ENCODE measurements at places on chromosomes 6 and 20.

DNA sequence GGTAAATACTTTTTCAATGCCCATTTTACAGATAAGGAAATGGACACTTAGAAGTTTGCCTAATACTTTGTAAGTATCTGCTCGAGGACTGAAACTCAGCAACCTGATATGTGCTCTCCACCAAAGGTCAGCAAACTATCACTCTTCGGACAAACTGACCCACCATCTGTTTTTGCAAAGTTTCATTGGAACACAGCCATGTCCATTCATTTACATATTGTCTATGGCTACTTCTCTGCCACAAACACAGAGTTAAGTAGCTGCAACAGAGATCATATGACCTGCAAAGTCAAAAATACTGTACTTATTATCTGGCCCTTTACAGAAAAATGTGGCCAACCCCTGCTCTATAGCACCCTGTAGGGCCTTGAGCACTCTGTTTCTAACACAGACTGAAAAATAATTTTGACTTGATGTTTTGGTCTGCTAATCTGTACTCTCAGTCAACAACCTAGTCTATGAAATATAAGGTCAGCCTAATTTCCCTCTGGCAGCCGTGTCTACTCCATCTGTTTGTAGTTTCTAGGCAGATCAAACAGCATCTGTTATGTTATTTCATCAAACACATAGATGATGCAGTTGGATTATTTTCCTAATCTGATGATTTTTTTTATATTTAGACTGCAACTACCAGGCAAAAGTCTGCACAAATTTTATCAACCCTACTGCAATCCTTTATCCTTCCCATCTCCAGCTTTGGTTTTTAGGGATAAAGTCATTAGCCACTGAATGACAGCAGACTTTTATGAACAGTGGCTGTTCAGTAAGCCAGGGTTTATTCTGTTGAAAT lies 41.4 kb upstream of the BEND6 start:
- no peak for DNase-seq

DNA sequence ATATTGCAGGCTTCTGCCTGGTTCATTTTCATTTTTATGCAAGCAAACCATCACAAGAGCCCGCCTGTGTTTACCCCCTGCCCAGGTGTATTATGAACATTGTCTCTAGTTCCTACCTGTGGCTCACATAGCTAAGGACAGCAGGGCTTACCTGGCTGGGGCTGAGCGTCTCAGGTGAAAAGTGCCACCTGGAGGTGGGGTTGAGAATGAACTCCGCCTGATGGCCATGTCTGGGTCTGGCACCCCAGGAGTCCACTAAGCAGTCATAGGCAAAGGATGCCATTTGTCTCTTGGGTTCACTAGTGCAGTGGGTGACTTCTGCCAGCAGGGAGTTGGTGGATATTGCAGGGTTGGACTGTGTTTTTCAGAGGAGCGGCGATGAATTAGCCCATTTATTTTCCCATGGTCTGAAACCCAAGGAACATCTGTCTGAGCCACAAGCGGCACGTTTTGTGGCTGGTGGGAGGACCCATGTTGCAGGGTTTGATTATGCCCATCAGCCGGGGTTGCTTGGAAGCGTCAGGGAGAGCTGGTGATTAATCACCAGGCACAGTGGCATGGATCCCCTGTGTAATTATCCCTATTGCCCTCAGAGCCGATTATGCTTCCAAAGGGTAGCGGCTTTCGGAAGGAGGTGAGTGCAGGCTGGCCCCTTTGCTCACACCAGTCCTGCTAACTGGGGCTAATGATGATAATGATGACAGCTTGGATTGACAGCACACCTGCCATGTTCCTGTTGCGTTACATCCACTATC lies 92.1 kb downstream of the CDH26 start:
- no peak for DNase-seq

DNA sequence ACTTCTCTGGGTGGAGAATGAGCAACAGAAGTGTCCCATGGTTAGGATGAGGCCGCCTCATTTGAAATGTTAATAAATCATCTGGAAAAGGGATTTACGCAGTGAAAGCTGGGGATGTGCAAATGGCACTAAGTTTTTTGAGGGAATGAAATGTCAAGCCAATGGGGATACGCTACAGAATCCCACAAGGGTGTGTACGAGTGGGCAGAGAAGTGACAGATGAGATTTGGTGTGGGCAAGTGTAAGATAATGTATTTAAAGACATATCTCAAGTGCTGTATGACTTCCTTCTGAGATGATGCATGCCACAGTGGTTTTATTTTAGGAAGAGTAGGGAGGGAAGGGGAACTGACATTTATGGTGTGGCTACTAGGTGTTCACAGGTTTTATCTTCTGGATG lies 100.6 kb downstream of the LRFN2 start:
- DNase-seq: no peak

- no peak for DNase-seq
Measured at GRCh38 chr20:49970498-49970897, 12.3 kb upstream of the SNAI1 start.

GRCh38 chr6:144897441-144897921 lies 612.3 kb downstream of the UTRN start:
- DNase-seq: no peak

DNA sequence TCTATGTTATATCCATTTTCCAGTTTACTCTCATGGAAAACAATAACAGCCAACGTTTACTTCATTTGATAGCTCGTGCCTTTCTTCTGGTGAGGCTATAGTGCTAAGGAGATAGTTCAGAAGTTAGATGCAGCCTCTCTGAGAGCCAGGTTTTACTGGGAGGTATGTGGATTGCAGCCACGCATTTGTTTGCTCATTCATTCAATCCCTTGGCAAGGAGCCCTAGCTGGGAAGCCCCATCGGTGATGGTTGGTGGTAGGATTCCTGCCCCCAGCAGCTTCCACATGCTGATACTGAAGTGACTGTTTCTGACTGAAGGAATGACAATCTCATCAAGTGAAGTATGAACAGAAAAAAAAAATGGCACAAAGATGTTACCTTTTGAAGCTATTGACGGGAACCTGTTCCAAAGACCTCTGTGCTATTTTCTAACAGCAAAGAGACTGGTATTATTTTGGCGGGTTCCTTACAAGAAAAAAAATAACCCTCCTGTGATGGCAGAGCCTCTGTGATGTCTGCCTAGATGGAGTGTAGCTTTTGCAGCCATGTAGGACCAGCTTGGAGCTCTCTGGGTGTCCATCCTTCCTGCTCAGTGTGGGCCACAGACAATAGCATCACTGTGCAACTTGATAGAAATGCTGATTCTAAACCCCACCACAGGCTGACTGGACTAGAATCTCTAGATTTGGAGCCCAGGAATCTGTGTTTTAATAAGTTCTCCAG lies 30.6 kb downstream of the SNAP25 start:
- DNase-seq: no peak

GRCh38 chr6:134537146-134537555 lies 219.2 kb upstream of the SGK1 start:
- DNase-seq: no peak

DNA sequence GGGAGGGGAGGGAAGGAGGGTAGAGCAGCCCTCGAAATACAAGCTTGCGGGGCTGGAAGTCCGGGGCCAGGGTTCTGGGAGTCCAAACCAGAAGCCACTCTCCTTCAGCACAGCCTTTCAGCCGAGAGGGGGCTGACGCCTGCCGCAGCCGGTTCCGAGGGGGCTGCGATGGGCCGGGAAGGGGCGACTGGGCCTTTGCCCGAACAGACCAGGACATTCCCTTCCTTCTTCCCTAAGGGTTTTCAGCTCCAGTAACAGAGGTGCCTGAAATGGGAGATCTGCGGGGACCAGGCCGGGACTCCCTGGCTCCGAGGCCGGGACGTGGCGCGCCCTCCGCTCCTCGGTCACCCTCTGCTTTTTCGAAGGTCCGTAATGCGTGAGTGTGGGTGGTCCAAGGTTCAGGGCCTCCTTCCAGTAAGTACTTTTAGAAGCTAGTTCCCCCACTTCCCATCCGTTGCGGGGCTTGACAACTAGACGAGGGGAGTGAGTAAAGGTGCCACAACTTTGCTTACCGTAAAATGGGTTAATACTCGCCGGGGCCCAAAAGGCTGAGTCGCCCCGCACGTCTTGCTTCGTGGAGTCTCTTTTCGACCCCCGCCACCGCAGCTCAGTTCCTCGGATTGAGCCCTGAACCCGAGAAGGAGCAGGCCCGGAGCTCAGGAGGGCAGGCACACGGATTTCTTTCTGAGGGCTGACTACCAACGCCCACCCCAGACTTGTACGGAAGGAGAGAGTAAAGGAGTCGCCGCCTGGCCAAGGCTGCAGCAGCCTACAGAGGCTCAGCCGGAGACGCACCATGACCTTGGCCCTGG lies 2.9 kb upstream of the OLIG3 start:
- no peak for DNase-seq

DNA sequence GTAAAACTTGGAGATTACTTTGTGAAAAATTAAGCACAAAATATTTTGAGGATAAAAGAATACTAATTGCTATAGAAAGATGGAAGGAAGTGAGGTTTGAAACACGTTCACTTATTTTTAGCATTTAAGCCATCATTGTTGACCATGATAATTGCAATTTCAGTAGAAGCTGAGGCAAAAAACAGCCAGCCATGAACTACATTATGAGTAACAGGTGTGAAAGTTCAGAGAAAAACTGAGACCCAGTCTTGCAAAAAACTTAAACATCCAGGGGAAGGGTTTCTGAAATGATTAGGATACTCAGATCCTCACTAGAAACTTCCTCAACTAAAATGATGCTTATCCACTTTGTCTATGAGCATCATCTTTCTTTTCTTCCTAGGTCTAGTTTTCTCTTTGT lies 619.4 kb downstream of the PHF3 start:
- no peak for DNase-seq

- DNase-seq: no peak
Measured at GRCh38 chr6:80366714-80367113, 260.2 kb downstream of the BCKDHB start.

GRCh38 chr20:15564981-15565380 lies 1008.3 kb downstream of the KIF16B start:
- no peak for DNase-seq

GRCh38 chr6:149125309-149125708 lies 192.2 kb upstream of the TAB2 start:
- no peak for DNase-seq

- DNase-seq: no peak
Measured at GRCh38 chr6:701700-702479, 9.0 kb upstream of the EXOC2 start.

DNA sequence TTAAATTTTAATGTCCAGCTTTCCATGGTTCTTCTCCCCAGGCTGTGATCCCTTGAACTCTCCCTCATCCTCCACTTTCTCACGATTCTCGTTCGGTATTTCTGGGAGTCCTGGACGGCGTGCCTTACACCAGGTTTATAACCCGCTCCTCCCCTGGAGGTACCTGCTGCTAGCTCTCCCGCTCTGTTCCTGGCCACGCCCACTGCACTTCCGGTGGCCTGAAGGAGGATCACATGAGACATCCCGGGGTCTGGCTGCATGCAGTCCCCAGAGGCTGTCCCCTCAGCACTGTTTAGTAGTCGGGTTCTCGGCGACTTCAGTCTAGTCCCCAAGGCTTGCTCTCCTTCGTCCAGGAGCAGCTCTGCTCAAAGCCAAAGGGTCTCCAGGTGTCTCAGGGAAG lies 28.4 kb upstream of the GCLC start:
- no peak for DNase-seq

- DNase-seq: no peak
Measured at GRCh38 chr20:58019850-58020625, 208.4 kb downstream of the ANKRD60 start.

GRCh38 chr6:1535295-1535694 lies 74.4 kb upstream of the FOXC1 start:
- DNase-seq: peak; percentile 61

DNA sequence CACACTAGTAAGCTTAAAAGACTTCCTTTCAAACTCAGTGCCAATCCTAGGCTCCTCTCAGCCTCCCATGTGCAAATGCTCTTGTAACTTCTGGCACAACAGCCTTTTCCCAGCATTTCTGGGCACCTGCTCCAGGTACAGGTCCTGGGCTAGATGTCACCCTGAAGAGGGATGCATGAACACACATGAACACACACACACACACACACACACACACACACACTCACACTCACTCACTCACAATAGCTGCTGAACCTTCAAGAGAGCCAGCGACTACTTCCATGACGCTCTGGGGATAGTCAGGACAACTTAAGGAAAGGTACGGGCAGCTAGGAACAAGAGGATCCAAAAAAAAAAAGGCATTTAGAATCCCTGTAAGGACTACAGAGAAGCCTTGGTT lies 122.8 kb downstream of the INSM1 start:
- peak; percentile 26 for DNase-seq
